ENCODE measurements at places on chromosomes 4 and X. TPM values are rescaled to one million over a fixed set of nuclear protein-coding genes. Genes with fewer than 3 reads are reported as not detected.

SHROOM2 gene
- 10.8 TPM for polyA plus RNA-seq

COL25A1 gene
- 1.3 TPM for polyA plus RNA-seq

FAM47E gene
- polyA plus RNA-seq, result 5.6 TPM

UNC5C gene
- 47.1 TPM for polyA plus RNA-seq

RAB33A gene
- 0.42 TPM for polyA plus RNA-seq

PABPC1L2B gene
- not detected for polyA plus RNA-seq

GRCh38 chr4:7009564-7009963, 33.6 kb upstream of the TADA2B start:
- DNase-seq, result no peak

DNA sequence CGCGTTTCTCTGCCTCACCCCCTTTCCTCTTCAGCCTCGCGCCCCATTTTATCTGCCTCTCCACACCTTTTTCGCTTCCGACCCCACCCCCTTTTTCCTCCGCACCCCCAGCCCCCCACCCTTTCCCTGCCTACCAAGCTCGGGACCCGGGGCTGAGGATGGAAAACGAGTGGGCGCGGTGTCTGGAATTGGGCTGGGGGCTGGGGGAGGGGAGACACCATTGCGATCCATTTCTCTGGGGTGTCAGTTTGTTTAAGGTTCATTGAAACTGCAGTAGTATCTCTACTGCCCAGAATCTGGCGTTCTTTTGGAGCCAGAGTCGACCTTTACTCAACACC, 707 bp downstream of the SLC9A6 start:
- DNase-seq, result no peak

GRCh38 chr4:52840531-52841370, 21.4 kb upstream of the RASL11B start:
- DNase-seq, result no peak

- DNase-seq, result no peak
Observed at GRCh38 chr4:53510321-53510720, 81.0 kb downstream of the LNX1 start.

GRCh38 chrX:477441-478012, 90.8 kb upstream of the PPP2R3B start:
- DNase-seq, result no peak

GRCh38 chr4:40763228-40763716, 13.5 kb downstream of the NSUN7 start:
- DNase-seq, result no peak

- DNase-seq, result no peak
Observed at GRCh38 chr4:54909961-54910360, 215.4 kb downstream of the KDR start.

DNA sequence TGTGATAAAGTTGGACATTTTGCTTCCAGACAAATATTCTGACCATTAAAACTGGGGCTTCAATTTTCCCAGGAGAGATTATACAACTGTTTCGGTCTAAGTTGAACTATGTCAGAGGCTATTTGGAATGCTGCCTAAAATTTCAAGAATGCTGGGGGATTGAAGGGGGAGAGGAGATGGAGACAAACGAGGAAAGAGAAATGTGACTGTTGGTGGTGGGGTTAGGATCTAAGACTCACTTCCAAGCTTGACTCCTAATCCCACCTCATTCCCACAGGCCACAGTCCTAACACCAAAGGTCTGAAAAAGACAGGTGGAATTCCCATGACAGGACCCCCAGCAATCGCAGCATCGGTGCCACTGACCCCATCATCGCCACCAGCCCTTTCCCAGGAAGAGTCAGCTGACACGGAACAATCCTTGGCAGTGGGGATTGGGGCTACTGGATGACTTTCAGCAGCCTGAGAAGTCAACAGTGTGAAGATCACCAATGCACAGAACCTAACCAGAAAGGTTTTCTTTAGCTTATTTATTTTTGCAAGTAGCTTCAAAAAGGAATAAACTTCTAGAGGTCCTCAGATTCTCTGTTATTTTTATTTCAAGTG, 74.0 kb upstream of the PRSS48 start:
- DNase-seq, result no peak

- no peak for DNase-seq
Observed at GRCh38 chr4:129929052-129929451, 833.1 kb downstream of the C4orf33 start.

Measured in right lung (tissue), 10 donors.